ENCODE measurements at places on chromosomes 7 and 10.

DNA sequence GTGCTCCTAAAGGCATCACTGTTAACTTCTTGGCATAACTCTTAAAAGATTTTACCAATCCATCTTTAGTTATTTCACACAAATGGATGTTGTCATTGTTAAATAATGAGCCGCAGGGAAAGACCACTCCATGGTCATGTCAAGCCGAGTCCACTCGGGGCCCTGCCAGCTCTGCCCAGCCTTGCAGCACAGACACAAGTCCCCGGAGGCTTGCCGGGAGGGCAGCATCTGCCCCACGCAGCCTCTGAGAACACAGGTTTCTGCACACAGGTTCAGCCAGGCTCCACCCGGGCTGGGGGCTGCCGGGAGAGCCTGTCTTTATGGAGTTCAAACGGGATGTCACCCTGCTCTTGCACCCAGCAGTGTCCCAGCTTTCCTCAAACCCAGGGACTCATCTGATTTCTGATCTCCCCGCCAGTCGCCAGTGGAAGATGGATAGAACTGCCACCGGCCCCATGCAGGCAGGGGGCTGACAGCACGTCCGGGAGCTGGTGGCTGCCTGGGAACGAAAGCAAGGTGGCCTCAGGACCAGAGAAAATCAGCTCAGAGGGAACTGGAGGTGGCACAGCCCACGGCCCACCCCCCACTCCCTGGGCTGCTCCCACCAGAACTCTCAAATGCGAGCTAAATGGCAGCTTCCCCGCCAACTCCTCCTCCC is 156.2 kb downstream of the TCERG1L start:
- no peak for DNase-seq

- DNase-seq, result no peak
Measured at GRCh38 chr10:121525251-121526134, 72.8 kb downstream of the FGFR2 start.

DNA sequence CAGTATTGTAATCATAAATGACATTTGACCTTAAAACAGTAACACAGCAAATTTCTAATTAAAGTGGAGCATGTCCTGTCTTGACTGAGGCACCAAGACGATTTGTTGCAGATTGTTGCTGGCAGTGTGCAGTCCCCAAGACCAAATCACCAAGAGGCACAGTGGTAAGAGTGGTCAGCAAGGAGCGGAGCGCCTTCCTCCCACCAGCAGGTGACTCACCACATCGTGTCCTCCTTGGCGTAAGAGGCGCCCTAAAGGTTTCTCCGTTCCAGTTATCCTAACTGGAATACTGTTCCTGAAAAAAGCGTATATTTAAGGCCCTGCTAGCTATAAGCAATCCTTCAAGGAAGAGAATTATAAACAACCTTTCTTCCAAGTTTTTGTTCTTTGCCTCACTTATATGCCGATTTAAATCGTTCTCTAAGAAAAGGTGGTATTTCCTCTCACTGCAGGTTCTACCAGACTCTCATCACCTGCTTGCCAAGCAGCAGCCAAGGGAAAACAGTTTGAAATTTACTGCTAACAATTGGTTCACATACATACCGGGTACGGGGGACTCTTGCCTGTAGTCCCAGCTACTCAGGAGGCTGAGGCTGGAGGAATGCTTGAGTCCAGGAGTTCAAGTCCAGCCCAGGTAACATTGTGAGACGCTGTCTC is 10.7 kb upstream of the REPIN1 start:
- no peak for DNase-seq

DNA sequence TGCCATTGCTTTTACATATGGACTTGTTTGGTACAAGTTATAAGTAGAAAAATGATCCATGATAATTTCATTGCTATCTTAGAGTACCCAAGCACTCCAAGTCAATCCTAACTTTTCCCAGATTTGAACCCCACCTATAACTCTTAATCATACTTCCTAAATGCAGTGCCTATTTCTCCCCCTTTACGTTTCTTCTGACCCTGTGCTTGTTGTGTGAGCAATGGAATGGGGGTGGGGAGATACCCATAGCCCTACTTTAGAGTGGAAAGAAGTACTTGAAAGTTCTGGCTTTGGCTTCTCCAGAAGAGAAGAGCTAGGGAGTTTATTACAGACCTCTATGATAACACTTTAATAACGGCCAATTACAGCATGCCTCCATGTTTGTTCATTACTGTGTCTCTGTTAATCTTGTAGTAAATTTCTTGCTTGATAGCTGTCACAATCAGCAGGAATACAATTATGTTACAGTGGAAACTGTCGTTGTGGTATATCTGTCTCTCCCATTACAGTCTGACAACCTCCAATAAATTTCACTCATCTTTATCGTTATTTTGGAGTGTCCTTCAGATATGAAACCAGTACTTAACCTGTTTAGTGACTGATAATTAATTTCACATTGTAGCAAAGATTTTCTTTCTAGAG is 34.0 kb downstream of the CNPY1 start:
- DNase-seq, result no peak

GRCh38 chr10:83760142-83760541 is 379.2 kb upstream of the GHITM start:
- no peak for DNase-seq

DNA sequence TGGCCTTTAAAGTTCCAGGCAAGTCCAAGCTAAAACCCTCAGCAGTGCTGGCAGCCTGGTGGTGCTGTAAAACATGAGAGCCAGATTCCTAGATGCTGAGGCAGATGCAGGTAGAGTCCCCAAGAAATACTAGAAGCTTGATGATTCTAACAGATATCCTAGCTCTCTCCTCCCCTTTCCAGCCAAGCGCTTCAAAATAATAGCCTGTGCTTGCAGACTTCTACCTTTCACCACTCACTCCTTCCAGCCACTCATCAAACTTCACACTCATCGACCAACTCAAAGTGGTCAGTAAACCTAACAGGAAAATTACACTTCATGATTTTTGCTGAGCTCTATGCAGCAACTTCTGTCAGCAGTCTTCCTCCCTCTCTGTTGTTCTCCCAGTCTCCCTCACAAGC is 50.2 kb downstream of the LMBR1 start:
- no peak for DNase-seq

- peak; percentile 50 for DNase-seq
Measured at GRCh38 chr7:41538810-41539724, 163.8 kb downstream of the INHBA start.

- no peak for DNase-seq
Measured at GRCh38 chr10:132113766-132114365, 48.1 kb downstream of the JAKMIP3 start.

- DNase-seq, result peak; percentile 89
Measured at GRCh38 chr7:5428478-5429252, 5.0 kb upstream of the TNRC18 start.

DNA sequence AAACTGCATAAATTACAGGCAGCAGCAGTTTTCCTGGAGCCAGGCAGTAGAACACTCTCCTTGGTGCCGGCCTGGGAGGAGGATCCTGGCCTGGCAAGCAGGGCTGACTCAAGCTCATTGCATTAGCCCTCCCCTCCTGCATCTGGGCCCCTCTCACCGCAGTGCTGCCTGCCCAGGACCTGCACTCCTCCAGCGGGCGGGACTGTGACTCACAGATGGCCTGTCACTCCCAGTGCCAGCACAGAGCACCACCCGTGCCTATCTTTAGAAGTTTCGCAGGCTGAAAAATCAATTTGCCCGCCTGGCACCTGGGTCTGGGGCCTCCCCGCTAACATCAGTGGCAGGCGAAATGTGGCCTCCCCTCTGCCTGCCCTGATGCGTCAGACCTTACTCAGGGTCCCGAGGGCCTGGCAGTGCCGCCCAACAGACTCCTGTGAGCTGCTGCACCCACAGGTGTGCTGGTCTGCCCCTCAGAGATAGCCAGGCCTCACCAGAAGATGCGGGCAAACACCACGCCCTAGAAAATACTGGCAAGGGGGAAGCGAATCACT is 123.8 kb downstream of the KCNMA1 start:
- peak; percentile 90 for DNase-seq

Measured in adipocyte (in vitro differentiated cells).